ENCODE measurements at places on chromosomes 1 and 21. TPM values are rescaled to one million over a fixed set of nuclear protein-coding genes. Genes with fewer than 3 reads are reported as not detected.

The BMP8B gene
- total RNA-seq: not detected

The CLDN17 gene
- total RNA-seq: not detected

The A3GALT2 gene
- not detected for total RNA-seq

The TSPEAR gene
- 0.18 TPM for total RNA-seq

The KCNT2 gene
- total RNA-seq: 2.5 TPM

The RGS16 gene
- total RNA-seq: 1.2 TPM

- no peaks in the 10 kb centered on the region for H3K36me3 ChIP-seq
- no peak overlapping the region for H3K4me3 ChIP-seq
- peak overlapping the region; percentile 83 for H3K27ac ChIP-seq
- DNase-seq: no peak
- peaks cover 33% of the 10 kb centered on the region for H3K4me1 ChIP-seq
Measured at GRCh38 chr1:12181568-12181967, 14.8 kb downstream of the TNFRSF1B start.

DNA sequence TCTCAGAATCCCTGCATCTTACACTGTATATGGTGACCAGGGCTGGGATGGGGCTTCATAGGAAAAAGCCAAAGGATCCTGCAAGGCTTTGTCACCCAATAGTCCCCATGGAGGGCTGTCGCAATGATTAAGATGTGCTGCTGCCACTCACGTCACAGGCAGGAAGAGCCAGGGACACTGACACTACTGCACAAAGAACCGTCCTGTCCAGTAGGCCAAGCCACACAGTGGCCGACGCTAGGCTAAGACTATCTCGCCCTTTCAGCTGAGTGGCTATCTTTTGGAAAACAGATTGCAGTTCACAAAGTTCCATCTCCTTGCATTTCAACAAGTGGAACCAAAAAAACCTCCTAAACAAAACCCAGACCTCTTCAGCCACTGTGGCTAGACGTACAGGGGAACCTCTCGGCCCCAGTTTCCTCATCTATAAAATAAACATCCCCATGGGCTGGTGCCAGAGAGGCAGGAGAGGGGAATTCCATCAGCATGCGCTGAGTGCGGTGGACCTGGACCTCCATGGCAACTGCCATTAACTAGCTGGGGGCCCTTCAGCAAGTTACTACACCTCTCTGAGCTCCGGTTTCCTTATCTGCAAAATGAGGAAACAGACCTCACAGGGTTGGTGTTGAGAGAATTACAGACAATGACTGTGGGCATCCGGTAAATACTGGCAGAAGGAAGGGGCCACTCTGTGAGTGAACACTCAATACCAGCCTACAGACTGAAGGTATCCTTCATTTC lies 8.7 kb downstream of the CAPZB start:
- H3K36me3 ChIP-seq: no peaks in the 10 kb centered on the region
- DNase-seq: no peak
- peaks cover 13% of the 10 kb centered on the region for H3K4me1 ChIP-seq
- peak overlapping the region; percentile 20 for H3K27ac ChIP-seq
- H3K27me3 ChIP-seq: no peaks in the 10 kb centered on the region

DNA sequence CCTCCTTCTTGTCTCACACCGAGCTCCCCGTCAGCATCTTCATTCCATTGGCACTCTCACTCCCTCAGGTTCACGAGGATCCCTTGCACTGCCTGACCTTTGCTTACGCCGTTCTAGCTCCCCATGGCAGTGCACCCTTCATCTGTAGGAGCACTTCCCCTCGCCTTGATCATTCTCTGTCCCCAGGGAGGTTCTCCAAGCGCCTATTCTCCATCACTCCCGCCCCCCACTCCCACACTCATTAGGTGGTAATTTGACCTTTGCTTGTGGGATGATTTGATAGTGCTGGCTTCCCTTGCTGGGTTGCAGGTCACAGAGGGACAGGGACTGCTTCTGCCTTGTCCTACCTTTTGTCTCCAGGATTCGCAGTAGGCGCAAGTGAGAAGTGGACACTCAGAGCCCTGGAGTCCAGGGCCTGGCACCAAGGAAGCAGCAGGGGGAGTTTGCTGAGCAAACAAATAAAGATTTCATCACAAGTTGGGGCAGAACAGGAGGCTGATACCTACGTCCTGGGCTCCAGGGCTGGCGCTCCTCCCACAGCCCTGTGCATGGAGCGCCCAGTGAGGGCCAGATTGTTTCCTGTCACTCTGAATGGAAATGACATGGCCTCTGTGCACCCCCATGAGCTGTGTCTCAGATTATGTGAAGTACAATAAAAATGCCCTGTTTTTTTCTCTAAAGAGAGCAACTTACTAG lies 82.0 kb upstream of the RUNX3 start:
- H3K27ac ChIP-seq: no peak overlapping the region
- H3K27me3 ChIP-seq: no peaks in the 10 kb centered on the region
- H3K4me3 ChIP-seq: no peak overlapping the region
- H3K4me1 ChIP-seq: no peaks in the 10 kb centered on the region
- H3K36me3 ChIP-seq: no peaks in the 10 kb centered on the region

GRCh38 chr1:94401206-94401605 lies 17.0 kb upstream of the ABCD3 start:
- no peak overlapping the region for H3K27ac ChIP-seq
- DNase-seq: no peak
- no peaks in the 10 kb centered on the region for H3K4me1 ChIP-seq
- no peaks in the 10 kb centered on the region for H3K36me3 ChIP-seq
- no peak overlapping the region for H3K4me3 ChIP-seq

DNA sequence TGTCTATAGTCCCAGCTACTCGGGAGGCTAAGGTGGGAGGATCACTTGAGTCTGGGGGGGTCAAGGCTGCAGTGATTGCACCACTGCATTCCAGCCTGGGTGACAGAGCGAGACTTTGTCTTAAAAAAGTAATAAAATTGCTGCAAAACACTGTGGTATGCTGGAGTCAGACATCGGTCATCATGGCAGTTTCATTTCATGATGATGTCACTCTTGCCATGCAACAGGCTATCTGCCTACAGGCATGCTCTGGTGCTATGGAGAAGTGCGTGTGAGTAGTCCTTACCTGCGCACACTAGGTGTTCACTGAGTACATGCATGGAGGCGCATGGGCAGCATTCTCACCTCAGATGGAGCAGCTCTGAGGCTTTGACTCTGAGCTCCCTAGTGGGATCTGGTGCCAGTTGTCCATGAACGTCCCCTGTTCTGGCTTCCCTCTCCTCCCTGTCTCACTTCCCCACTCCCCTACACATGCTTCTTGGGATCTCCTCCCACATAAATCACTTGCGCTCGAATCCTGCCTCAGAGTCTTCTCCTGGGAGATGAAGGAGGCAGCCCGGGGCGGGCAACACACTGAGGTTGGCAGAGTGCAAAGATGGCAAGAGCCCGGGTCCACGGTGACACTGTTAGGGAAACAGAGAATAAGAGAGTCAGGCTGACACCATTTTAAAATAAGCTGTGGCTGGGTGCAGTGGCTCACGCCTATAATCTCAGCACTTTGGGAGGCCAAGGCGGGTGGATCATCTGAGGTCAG lies 10.4 kb upstream of the CELA3B start:
- peaks cover 4% of the 10 kb centered on the region for H3K4me1 ChIP-seq
- H3K27me3 ChIP-seq: no peaks in the 10 kb centered on the region
- no peak for DNase-seq
- no peak overlapping the region for H3K4me3 ChIP-seq
- no peak overlapping the region for H3K27ac ChIP-seq

DNA sequence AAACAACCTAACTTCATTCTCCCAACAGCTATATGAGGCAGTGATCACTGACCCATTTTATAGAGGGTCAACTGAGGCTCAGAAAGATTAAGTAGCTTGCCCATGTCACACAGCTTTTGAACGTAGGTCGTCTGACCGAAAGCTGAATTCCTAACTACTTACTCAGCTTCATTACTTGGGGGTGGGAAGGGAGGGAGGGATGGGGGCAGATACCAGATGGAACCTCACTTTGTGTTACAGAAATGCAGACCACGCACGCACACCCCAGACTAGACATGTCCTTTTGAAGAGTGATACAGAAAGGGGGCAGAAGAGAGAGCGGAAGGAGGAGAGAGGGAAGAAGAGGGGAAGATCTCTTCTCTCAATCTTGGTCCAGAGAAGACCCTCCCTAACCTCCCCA lies 2.3 kb downstream of the ADGRB2 start:
- H3K36me3 ChIP-seq: no peaks in the 10 kb centered on the region
- no peaks in the 10 kb centered on the region for H3K4me1 ChIP-seq
- no peak overlapping the region for H3K27ac ChIP-seq
- DNase-seq: no peak
- no peak overlapping the region for H3K4me3 ChIP-seq
- no peaks in the 10 kb centered on the region for H3K27me3 ChIP-seq

DNA sequence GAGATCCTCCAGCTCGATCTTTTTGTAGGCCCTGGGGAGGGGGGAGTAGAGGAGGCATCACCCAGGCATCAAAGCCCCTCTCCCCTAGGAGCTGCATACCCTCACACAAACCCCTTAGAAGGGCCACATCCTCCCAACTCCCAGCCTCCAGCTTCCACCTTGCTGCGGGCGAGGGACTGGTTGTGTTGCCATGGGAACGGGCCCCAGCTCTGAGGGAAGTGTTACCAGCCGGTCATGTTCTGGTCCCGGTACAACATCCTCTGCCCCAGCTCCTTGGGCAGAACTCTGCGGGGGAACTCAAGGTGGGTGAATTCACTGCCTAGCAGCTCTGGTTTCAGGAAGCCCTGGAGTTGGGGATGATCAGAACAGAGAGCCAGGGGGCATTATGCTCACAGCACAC lies 4.1 kb downstream of the PPM1J start:
- peaks cover 13% of the 10 kb centered on the region for H3K4me1 ChIP-seq
- H3K4me3 ChIP-seq: no peak overlapping the region
- DNase-seq: no peak
- no peaks in the 10 kb centered on the region for H3K36me3 ChIP-seq
- no peak overlapping the region for H3K27ac ChIP-seq

DNA sequence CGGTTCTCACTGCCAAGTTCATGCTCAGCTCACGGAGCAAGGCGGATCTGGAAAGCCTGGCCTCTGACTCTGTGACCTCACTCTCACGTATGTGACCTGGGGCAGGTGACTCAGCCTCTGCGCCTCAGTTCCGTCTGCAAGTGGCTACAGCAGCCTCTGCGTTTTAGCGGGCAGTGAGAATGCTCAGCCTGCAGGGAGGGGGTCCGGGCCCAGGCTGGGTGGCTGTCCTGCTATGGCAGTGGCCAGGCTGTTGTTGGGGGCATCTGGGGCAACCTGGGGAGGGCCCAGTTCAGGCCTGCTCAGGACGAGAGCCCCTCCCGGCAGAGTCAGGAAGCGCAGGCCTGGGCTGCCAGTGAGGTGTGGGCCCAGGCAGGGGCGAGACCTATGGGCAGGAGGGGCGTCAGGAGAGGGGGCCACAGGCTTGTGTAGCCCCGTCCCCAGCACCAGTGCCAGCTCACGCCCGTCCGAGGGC lies 27.9 kb downstream of the ARHGEF16 start:
- no peaks in the 10 kb centered on the region for H3K4me1 ChIP-seq
- H3K27me3 ChIP-seq: no peaks in the 10 kb centered on the region

DNA sequence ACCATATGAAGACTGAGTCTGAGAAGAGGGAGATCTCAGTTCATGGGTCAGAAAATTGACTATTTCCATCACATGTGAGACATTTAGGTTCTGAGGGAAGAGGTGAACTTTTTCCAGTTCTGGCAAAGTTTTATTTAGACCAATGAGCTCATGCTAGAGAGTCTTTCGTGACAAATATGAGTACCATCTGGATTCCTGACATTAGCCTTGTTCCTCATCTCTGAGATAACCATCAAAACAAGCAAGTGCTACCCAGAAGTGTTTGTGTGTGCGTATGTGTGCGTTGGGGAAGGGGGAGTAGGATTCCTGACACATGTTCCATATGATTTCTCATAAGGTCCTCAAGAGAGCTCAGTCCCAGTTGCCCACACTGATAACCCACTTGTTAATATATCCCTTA lies 120.6 kb downstream of the FASLG start:
- DNase-seq: no peak
- no peak overlapping the region for H3K27ac ChIP-seq
- no peak overlapping the region for H3K4me3 ChIP-seq

DNA sequence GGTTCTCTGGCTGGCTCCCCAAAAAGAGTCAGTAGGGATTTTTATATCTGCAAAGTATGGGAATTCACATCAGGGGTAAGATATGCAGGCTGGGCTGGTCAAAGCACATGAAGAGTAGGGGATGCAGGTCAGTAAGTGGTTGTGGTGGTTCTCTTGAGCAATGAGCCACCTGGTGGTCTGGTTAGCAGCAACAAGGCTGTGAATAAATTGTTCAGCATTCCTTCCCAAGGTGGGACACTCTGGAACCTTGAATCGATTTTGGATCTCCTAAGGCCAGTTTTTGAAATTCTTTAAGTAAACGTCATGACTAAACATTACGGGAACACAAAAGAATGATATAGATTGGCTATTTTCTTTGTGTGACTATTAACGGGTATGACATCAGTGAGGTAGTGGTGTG lies 563.0 kb upstream of the NEGR1 start:
- no peak overlapping the region for H3K4me3 ChIP-seq
- H3K36me3 ChIP-seq: no peaks in the 10 kb centered on the region
- no peaks in the 10 kb centered on the region for H3K4me1 ChIP-seq
- no peak for DNase-seq
- H3K27ac ChIP-seq: no peak overlapping the region
- H3K27me3 ChIP-seq: no peaks in the 10 kb centered on the region

- H3K4me1 ChIP-seq: no peaks in the 10 kb centered on the region
- no peaks in the 10 kb centered on the region for H3K27me3 ChIP-seq
- DNase-seq: no peak
- no peak overlapping the region for H3K27ac ChIP-seq
- peaks cover 6% of the 10 kb centered on the region for H3K36me3 ChIP-seq
Measured at GRCh38 chr1:220616836-220617235, 73.3 kb upstream of the C1orf115 start.

- H3K36me3 ChIP-seq: no peaks in the 10 kb centered on the region
- no peak overlapping the region for H3K4me3 ChIP-seq
- H3K27ac ChIP-seq: no peak overlapping the region
- H3K27me3 ChIP-seq: no peaks in the 10 kb centered on the region
- H3K4me1 ChIP-seq: no peaks in the 10 kb centered on the region
- DNase-seq: no peak
Measured at GRCh38 chr1:9877962-9878361, 32.1 kb downstream of the CTNNBIP1 start.

- no peaks in the 10 kb centered on the region for H3K4me1 ChIP-seq
- DNase-seq: no peak
- H3K4me3 ChIP-seq: no peak overlapping the region
- no peaks in the 10 kb centered on the region for H3K36me3 ChIP-seq
- H3K27me3 ChIP-seq: no peaks in the 10 kb centered on the region
Measured at GRCh38 chr1:118899340-118899739, 88.8 kb downstream of the TBX15 start.

- no peaks in the 10 kb centered on the region for H3K4me1 ChIP-seq
- no peaks in the 10 kb centered on the region for H3K27me3 ChIP-seq
- no peak for DNase-seq
- H3K4me3 ChIP-seq: no peak overlapping the region
- no peak overlapping the region for H3K27ac ChIP-seq
- no peaks in the 10 kb centered on the region for H3K36me3 ChIP-seq
Measured at GRCh38 chr21:35601211-35601610, 459.1 kb downstream of the SETD4 start.
